Upper lobe of right lung (tissue), 1 donor: ENCODE measurements at places on chromosomes 6 and 20.

GRCh38 chr6:148520109-148520841, 177.6 kb downstream of the SASH1 start:
- no peak for DNase-seq

DNA sequence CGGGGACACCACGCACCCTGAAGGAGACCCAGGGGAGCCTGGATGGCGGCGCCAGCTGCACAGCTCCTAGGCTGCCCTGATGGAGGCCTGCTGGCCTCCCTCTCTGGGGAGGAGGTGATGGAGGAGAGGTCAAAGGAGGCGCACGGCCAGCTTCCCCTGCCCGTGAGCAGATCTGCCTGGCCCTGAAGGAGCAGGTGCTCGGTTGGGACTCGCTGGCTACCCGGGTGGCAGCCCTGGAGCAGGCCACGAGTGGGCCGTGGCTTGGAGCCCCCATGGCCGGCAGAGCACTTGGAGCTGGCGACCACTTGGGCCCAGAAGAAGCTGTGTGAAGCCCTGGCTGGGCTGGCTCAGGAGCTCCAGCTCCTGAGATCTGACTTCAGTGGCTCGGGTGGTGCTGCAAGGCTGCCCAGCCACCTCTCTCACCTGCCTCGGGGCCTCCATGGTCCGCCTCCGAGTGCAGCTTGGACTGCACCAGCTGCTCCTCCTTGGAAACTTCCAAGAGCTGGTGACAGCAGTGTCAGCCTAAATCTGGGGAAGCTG, 7.5 kb upstream of the RAET1E start:
- DNase-seq: peak; percentile 61

DNA sequence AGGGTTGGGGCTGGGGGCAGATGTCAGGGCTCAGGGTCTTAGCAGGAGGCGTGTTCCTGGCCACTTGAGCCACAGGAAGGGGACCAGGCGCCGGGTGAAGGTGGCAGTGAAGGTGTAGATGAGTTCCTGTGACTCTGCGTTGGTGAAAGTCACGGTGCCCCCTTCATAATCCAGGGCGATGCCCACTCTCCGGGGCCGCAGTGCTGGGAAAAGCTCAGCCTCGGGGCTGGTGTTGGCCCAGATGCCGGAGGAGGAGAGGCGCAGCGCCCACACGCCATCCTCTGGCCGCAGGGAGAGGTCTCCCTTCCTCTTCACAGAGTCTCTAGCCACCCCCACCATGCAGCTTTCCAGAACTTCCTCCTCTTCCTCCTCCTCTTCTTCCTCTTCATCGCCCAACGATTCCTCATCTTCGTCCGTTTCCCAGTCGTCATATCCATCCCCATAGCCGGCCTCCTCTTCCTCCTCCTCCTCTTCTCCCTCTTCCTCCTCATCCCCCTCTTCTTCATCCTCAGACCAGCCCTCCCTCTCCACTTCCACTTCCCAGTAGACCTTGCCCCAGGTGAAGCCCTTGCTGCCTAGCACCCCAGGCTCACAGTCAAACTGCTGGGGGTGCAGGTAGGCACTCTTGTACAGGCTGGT, 22.6 kb downstream of the TRIM15 start:
- DNase-seq: no peak

GRCh38 chr6:31114541-31114878, at the start of gene PSORS1C1:
Gene PSORS1C1, plus strand, starts transcription at chr6:31114800. Its CDS starts 14,833 bp downstream, at chr6:31129633.
- DNase-seq: peak; percentile 88

DNA sequence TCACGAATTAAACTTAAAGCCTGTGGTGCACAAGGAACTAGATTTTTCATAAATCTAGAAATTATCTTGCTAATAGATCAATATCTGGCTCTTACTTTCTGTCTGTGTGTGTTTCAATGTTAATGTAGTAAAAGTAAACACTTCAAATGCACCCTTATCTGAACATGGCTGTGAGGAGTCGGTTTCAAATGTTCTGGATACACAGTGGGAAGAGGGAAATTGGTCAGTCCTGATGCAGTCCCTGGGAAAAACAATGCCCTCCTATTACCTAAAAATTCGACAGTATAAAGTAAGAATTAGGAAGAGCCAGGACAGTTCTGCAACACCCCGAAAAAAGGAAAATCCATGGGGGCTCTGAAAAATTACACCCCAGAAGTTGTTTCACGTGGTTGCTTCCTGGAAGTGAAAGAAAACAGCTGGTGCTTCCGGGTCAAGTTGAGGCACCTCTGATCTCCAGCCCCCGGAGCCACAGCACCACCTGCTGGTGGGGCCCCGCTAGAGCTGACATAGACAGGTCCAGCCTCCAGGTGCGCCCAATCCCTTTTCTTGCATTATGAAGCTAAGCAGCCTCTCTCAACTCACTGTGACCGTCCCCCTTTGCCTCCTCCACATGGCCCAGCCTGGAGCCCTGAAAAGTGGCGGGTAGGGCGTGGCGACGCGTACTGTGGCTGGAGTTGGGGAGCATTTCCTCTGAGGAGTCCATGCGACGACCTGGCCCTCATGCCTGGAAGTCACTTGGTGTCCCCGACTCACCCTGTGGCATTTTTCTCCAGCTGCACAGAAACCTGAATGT, 8.3 kb downstream of the SEMG2 start:
- peak; percentile 85 for DNase-seq

- no peak for DNase-seq
Observed at GRCh38 chr20:63471002-63471716, 1.3 kb downstream of the KCNQ2 start.

- DNase-seq: no peak
Observed at GRCh38 chr20:53321596-53321995, 272.0 kb downstream of the ZNF217 start.

DNA sequence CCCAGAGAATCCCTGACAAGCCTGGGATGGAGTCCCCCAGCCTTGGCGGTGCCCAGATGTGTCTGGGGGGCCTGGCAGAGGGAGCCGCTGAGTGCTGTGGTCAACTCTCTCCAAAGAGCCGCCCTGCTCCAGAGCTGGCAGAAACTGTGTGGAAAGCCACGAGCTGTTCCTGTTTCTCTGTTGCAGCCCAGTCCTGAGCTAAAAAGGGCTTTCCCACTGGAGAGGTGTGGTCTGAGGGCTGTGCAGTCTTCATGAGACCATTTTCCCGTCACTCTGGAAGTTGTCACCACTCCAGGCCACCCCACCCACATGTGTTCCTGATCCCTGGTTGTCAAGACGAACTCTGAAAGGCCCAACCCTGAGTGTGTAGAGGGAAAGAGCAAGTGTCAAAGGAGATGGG, 99.7 kb upstream of the KCNK16 start:
- no peak for DNase-seq

- peak; percentile 86 for DNase-seq
Observed at GRCh38 chr6:128519931-128520435, 416 bp downstream of the PTPRK start.

- DNase-seq: no peak
Observed at GRCh38 chr6:110633731-110634213, 157.4 kb upstream of the SLC22A16 start.

GRCh38 chr6:107444277-107444676, 15.1 kb downstream of the PDSS2 start:
- DNase-seq: no peak

DNA sequence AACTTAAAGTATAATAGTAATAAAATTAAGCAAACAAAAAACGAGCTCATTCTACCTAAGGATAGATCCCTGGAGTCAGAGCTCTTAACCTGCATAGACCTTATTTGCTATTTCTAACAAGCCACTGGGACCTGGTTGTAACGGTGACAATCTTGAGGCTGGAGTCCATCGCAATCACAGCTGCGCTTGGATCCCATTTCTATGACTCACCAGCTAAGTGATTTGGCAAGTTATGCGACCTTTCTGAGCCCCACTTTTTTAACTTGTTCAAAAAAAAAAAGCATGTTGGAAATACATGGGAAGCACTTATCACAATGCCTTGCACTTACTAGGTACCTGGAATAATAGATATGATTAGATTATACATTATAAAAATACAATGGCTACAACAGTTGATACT, 389.5 kb upstream of the CDH4 start:
- DNase-seq: no peak

DNA sequence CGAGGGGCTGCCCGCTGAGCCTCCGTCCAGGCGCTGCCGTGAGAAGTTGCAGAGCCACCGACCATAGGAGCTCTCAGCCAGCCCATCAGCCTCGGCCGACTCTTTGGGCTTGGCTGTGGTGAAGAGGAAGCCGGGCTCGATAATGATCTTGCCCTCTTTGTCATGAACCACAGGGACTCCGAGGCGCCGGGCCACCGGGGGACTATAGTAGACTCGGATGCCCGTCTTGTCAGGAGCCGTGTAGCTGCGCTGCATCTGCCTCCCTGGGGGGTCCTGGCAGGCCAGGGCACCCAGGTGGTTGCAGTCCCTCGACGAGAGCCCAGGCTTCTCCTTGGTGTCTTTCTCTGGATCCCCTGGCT, 20.5 kb upstream of the DSN1 start:
- DNase-seq: no peak

GRCh38 chr6:169173532-169174268, 79.9 kb downstream of the THBS2 start:
- no peak for DNase-seq

GRCh38 chr6:45922728-45923351, 92.8 kb downstream of the CLIC5 start:
- DNase-seq: peak; percentile 71

DNA sequence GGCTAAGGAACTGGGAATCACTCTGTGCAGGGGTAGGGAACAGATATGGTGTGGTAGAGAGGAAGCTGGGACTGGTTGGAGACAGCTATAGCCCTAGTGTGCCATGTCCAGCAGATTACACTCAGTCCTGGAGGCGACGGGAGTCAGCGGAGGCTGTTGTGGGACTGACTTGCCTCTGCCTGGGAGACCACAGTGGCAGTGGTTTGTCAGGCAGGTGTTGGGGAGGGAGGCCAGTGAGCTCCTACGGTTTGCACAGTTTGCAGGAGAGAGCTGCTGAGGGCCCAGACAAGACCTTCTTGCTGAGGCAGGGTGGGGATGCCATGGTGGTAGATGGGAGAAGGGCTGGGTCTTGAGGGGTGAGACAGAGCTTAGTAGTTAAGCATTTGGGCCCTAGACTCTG, 4.9 kb downstream of the PLCG1 start:
- peak; percentile 56 for DNase-seq

DNA sequence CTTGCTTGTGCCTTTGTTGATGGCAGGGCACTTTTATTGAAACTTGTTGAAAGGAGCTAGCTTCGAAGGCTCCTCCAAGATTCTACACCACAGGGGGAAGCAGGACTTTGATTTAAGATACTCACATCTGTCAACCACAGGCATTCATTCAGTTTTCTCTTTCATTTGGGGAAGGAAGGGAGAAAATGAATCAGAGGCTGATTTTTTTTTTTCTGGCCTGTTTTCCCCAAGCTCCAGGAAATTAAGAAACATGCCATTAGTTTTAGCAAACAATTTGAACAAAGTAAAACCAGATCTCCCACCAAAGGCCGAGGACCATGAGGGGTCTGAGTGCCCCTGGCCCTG, 8.7 kb upstream of the APCDD1L start:
- DNase-seq: no peak

GRCh38 chr6:95593025-95593424, 15.7 kb downstream of the MANEA start:
- DNase-seq: no peak

- DNase-seq: no peak
Observed at GRCh38 chr20:23059846-23060245, 10.4 kb upstream of the THBD start.

DNA sequence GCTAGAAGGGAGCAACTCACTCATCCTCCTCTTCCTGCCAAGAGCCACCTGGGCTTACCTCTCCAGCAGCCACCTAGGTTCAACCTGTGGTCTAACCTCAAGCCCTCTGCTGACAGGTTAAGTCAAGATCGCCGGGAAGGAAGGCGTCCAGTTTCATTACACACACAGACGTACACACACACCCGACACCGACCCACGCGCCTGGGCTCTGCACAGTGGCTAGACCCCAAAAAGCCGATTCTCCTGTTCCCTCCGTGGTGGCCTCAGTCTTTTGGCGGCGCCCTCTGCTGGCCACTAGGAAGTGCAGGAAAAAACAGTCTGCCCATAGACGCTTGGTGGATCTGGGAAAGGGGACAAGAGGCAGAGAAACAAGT, 52.8 kb downstream of the MRPL14 start:
- DNase-seq: peak; percentile 82

DNA sequence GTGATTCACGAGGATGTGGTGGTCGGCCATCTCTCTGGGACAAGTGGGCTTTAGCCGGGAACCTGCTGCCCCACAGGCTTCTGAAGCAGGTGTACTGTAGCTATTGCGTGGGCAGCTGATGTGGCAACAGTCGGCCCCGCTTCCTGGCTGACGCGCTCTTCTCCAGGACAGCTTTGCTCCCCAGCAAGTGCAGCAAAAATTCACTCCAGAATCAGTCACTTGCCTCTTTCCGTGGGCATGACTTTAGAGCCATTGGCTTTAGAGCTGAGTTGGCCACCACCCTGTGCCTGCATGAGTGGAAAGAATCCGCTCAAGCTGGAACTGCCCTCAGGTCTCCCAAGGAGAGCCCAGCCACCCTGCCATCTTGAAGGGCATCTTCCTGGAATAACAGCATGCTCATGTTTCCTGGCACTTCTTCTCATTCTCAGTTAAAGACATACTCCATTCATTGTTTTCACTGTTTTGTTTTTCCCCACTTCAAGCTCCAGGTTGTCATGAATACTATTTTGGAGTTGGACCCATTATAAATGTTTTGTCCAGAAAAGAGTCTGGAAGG, 178.3 kb downstream of the ZDHHC14 start:
- DNase-seq: no peak

DNA sequence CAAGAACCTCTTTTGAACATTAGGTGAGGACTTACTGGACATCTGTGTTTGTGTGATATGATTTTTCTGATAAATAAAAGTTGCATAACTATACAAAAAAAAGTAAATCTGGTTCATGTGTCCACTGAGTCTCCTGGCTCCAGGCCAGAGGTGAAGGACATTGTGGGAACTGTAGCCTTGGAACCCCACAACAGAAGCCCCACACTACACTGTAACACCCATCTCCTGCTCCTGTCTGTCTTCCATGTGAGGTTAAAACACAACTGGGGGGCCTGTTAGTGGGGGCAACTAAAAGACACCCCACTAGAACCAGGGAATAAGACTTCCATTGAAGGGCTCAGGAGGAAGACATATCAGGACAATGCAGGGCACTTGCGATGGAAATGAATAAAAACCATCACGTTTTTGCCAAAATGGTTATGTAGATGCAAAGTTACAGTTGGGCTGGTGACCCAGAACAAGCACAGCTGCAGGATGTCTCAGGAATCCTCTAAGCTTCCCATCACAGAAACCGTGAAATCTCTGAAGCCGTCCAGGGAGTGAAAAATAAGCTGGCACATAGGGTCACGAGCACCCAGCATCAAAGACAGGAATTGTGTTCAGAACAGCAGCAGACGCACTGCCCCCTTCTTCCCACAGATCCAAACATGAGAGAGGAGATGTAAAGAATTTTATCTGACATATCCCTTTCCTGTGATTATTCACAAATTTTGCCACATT, 36.7 kb upstream of the PCSK2 start:
- DNase-seq: no peak

GRCh38 chr20:32968478-32969241, 35.6 kb downstream of the SUN5 start:
- peak; percentile 57 for DNase-seq

GRCh38 chr6:118789419-118789818, 104.5 kb upstream of the ASF1A start:
- no peak for DNase-seq

DNA sequence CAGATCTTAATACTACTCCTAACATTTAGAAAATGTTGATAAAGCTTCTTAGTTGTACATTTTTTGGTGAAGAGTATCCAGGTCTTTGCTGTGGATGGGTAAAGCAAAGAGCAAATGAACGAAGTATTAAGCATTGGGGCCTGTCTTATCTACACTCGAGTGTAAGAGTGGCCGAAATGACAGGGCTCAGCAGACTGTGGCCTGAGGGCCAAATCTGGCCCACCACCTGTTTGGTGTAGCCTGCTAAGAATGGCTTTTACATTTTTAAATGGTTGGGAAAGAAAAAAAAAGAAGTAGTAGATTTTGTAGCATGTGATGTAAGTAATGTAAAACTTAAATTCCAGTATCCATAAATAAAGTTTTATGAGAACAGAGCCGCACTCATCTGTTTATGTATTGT, 19.4 kb upstream of the MAPK13 start:
- no peak for DNase-seq
